ENCODE measurements at places on chromosomes 3 and 15.
A peak's percentile ranks its signal among the peaks of the same experiment; 100 is the strongest.

DNA sequence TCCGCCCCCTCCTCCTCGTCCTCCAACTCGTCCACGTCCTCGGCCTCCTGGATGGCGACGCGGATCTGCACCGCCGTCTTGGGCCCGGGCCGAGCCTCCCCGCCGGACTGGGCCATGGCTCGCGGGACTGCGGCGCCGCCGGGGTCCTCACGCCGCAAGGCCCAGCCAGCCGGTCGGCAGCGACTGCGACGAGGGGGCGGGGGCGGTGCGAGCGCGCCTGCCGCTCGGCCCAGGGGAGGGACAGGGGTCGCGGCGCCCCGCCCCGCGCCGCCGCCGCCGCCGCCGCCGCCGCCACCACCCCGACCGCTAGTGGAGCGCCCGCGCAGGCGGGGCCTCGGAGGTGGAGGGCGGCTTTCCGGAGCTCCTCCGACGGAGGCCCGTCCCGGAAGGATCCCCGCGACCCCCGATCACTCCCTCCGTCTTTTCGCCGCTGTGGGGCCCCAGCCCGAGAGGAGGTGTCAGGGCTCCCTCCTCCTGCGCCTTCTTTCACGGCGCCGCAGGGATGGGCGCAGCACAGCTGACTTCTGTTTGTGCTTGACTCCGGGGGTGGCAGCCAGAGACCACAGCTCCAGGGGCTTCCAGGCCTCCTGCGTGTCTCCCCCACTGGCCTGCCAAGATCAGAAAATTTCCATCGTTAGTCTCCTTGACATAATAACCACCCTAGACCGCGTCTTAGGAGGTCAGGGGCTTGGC, at the start of gene LARP6:
Gene LARP6 (minus strand): TSS at position 185 of the 693 bp plus-strand sequence. CDS start 69 bp downstream, at position 116.
- no peak for DNase-seq

DNA sequence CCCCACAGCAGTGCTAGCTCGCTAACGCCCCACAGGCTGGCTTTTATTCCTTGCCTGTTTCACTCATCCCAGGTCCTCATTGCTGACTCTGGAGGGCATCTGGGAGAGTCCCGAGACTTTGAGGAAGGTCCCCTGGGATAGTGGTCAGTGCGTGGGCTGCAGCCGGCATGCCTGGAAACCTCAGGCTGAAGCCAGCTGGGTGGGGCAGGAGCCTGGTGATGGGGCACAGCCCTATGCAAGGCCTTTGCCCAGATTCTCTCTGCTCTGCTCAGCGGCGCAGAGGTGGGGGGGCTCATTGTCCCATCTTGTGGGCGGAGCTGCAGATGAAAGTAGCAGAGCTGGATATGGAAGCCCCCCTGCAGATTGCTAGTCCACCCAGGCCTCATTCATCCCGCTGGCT, 55.7 kb upstream of the SMAD6 start:
- DNase-seq: no peak

- DNase-seq: no peak
Measured at GRCh38 chr15:58758141-58758540, 8.6 kb upstream of the ADAM10 start.

DNA sequence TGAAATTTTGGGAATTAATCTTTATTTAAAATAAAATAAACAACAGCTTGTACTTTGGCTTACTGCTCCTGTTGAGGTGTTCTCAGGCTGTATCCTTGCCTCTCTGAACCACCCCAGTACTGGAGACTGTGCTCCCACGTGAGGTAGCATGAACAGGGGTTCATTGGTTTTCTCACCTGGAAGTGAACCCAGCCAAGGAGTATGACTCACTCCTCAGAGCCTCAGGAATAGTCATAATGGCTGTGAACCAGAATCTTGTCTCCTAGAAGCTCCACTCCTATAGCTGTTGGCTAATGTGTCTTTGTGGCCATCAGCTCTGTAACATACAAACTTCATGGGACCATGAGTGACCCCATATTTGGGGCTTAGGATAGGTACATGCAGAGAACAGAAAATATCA, 122.5 kb upstream of the ST8SIA2 start:
- DNase-seq: no peak

DNA sequence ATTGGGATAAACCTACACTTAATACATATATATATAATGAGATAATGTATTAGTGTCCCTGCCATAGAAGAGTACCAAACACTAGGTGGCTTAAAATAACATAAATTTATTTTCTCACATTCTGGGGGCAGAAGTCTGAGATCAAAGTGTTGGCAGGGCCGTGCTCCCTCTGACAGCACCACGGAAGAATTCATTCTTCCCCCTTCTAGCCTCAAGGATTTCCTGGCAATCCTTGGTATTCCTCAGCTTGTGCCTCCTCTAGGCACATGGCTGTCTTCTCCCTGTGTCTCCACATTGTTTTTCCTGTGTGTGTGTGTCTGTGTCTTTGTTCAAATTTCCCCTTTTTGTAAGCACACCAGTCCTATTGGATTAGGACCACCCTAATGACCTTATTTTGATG, 115.2 kb upstream of the AGBL1 start:
- DNase-seq: no peak

DNA sequence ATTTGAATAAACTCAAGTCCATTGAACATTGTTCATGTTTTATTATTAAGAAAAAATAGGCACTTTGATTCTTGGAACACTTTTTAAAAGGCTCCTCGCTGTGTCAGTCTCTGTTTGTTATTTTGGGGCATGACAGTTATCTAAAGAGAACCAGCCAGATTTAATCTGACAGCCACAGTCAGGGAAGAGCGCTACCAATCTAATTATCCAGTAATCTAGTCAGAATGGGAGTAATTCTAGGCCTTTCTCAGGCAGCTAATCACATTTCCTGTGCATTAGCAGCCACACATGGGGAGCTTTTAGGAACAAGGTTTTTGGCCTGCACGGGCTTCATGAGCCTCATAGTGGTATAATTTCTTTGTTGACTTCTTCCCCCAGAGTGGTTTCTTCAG, 362.2 kb downstream of the RBMS3 start:
- DNase-seq: no peak

- DNase-seq: no peak
Measured at GRCh38 chr15:67719330-67719959, 105.9 kb upstream of the SKOR1 start.

- DNase-seq: no peak
Measured at GRCh38 chr3:134161898-134162615, 88.6 kb downstream of the RYK start.

DNA sequence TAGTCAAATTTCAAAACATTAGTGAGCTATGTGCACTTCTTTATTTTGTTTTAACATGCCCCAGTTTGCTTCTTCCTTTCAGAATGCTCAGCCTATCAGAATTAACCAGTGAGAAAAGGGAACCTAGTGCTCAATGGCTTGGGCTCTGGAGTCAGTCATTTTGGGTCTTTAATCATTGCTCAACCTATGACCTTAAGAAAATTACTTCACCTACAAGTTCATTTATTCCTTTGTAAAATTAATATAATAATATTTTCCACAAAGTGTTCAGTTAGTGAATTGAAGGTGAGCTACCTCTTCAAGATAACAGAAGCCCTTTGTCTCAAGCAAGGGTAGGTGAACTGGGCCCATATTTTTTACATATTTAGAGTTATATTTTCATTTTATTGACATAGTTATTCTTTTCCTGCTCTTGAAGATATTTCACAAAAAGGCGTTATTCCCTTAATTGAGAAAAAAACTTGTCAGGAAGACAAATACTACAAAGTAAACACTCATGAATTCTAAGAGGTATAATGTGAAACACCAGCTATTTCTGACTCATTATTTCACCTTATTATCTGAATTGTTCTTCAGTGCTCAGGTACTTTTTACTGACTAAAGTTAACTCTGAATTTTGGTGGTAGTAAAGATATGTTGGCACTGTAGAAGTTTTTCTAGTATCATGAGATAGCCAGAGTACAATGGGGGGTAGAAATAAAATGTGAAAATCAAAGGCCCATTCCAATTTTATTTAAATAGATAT, 415.5 kb downstream of the NAALADL2 start:
- DNase-seq: no peak

DNA sequence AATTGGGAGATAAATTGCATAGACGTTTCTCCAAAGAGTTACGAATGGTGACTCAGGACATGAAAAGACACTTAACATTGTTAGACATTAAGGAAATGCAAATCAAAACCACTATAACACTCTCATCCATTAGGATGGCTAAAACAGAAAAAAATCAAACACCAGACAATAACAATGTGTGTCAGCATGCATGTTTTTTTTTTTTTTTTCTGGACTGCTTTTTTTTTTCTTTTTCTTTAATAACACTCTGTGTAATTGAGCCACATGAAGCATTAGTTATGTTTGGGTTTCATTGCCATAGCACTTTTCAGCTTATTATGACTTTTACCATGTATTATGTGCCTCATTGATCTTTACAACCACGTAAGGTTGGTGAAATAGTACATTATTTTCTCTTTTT, 95.0 kb downstream of the NFKBIZ start:
- no peak for DNase-seq

- DNase-seq: no peak
Measured at GRCh38 chr3:49018707-49019006, 277 bp upstream of the DALRD3 start.

DNA sequence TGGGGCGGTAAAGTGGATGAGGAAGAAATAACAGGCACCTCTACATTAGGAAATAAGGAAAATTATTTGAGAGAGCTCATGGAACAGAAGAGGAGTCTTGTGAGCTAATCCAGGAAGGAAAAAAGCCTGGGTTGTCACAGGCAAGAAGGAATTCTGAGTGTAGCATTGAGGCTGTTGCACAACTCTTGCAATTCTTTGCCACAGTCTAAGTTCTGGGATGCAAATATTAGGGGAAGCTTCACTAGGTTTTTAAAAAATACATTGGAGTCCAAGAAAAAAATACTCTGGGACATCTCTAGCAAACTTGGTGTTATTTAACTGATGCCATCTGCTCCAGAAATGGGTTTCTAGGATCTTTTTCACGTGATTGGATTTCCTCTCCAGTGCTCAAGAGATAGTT, 122.3 kb downstream of the SPATA16 start:
- no peak for DNase-seq

DNA sequence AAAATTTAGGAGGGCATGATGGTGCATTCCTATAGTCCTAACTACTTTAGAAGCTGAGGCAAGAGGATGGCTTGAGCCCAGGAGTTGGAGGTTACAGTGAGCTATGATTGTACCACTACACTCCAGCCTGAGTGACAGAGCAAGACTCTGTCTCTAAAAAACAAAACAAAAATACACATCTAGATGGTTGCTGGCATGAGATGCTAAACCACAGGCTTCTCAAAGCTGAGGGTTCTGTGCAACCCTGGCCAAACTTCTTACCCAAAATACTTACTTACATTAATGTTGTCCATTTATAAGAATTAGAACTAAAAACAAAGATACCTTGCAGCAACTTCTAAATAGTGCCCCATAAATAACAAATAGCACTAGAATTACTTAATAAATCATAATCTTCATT, 14.3 kb upstream of the ARHGEF3 start:
- no peak for DNase-seq

DNA sequence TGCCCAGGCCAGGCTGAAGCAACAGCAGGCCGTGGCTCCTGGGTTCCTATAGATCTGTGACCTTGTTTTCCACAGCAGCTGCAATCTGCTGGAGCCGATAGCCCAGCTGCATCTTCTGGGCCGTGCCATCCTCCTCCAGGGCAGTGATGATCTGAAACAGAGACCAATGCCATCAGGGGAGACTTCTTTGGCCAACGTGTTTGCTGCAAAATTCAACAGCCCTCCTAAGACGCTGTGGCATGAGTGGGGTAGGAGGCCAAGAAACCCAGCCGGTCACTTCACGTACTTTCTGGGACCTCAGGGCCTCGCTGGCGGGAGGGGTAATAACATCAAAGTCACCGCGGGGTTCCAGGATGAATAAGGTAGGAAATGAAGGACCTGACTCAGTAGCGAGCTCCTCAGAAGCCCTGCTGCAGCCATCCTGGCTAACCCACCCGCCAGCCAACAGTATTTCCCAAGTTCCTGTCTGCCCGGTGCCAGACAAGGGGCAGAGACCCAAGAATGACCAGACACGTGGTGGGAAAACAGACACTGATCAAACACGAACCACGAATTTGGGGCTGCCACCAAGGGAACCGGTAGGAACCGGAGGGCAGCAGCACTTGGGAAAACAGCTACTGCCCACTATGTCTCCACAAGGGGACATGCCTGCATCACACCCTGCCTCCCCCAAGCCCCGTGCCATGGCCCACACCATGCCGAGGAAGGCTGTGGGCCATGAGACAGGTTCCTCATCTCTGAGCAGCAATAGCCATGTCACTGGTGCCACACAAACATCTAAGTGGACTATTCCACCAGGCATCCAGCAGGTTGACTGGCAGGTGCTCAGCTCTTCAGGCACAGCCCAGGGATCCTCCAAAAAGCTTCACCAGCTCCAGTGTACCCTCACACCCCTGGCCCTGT, 25.2 kb downstream of the PLXNB1 start:
- DNase-seq: peak; percentile 43

DNA sequence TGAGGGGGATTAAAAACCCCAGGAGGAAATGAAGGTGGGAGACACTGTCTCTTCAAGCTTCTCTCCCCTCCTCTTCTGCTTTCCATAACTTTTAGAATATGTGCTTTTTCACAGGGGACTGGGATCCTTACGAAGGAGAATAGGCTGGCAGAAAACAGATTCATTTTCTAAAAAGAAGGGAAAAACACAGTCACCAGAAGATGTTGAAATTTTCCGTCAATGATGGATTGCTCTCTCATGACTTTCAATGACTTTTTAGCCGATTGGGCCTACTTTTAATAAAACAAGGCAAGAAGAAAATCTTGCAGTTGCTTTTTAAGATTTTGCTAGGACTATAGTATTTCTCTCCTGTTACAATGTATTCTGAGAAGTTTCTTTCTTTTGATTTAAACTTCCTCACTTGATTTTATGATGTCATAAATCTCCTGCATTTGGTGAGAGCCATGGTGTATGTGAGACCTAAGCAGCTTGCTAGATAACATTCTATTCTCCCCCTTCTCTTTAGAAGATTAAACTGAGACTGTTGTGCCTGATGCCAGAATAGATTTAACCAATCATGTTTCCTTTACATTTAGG, 241.2 kb downstream of the FEZF2 start:
- DNase-seq: no peak

DNA sequence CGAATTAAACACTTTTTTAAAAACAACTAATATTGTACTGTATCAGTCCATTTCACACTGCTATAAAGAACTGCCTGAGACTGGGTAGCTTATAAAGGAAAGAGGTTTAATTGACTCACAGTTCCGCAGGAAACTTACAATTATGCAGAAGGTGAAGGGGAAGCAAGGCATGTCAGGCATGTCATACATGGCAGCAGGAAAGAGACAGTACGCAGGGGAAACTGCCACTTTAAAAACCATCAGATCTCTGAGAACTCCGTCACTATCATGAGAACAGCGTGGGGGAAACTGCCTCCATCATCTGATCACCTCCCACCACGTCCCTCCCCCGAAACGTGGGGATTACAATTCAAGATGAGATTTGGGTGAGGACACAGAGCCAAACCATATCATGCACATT, 162.8 kb upstream of the TPM1 start:
- no peak for DNase-seq

All from stimulated activated effector memory CD8-positive, alpha-beta T cell treated with anti-CD3 and anti-CD28 coated beads, Interleukin-12 subunit alpha, Interleukin-12 subunit beta, amount 100 ng/mL, for 72 hours (primary cell).